ENCODE measurements at places on chromosomes 16 and 17.

GRCh38 chr17:44627513-44628242, 28.6 kb upstream of the MEIOC start:
- no peak for DNase-seq

GRCh38 chr16:10126686-10127085, 55.5 kb downstream of the GRIN2A start:
- DNase-seq, result peak; percentile 96

DNA sequence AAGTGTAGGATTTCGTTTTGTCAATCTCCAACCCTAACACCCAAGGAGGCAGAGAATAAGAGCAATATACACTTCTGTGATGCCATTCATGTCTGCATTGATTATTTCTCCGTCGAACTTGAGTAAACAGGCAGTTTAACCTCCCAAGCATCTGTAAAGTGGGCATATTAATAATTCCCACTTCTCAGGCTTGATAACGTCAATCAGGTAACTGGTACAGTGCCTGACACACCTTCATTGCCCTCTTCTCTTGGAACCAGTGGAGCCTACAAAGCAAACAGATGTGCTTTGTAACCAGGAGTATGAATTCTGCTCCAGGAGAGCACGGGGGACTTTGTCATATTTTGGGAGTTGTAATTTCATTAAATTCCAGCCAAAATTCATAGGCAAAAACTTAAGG, 32.5 kb upstream of the PLCG2 start:
- no peak for DNase-seq

GRCh38 chr16:50079397-50080140, 13.8 kb downstream of the HEATR3 start:
- no peak for DNase-seq

DNA sequence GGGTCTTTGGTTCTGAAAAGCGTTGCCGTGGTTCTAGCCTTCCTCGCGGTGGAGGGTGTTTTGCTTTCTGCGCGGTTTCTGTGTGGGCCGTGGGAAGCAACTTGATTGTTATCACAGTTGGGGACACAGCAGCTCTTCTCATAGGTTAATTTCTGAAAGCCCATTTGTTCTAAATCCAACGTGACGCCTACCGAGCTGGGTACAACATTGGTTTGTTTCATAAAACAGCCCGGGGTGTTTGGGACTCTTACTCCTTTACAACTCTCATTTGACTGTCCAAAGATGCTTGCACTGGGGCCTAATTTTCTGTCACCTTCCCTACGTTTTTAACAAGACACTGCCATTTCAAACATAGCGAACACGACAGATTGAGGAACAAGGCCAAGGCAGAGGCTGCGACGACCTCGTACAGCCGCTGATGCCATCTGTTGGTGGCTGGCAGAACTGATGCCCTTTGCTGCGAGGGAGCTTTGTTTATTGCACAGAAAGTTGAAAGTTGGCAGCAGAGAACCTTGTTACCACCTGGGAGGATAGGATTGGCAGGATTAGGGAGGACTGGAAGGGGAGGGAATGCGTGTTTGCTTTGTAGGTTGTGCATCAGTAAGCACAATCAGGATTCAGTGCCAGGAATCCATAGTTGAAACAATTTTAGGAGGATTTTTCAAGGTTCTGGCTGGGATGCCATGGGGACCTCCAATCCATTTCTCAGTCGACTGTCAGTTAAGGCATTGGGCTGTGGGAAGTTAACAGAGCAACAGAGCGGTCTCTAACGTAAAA, 98.3 kb downstream of the PITPNC1 start:
- peak; percentile 79 for DNase-seq

DNA sequence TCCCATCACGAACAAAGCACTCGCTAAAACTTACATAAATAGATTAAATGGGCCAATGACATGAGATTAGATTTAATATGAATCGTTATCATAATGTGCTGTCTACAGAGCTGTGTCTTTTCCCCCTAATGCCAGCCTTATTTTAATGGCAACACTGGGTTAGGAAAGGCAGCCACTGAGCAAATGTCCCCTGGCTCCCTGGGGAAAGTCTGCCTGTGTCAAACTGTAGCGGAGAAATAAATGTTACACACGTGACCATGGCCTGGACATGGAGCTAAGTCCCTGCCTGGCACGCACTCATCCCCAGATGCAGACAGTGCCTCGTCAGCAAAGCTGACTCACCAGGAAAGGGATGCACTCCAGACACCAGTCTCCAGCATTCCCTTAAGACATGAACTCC, 61.3 kb upstream of the SDK2 start:
- no peak for DNase-seq

- no peak for DNase-seq
These were observed 76.6 kb downstream of the BMERB1 start for GRCh38 chr16:15510992-15511391.

- no peak for DNase-seq
These were observed 282.5 kb upstream of the SALL1 start for GRCh38 chr16:51433599-51433998.

DNA sequence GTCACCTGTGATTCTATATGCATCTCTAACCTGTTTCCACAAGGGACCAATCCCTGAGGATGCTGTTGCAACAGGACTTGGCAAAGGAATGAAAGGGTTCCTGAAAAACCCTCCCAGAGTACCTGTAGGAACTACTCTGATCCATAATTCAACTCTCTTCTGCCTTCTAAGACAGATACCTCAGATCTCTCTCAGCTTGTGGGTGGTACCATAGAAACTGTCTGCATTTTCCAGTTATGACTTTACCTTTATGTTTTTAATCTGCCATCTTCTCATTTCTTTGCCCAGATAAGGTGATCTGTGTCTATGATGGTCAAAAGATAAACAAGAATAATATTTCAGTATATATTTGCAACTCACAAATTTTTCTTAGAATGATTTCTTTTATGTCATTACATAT, 65.1 kb downstream of the TMC6 start:
- DNase-seq, result no peak

GRCh38 chr16:4746991-4747574, 12.7 kb downstream of the DNAAF8 start:
- peak; percentile 33 for DNase-seq

DNA sequence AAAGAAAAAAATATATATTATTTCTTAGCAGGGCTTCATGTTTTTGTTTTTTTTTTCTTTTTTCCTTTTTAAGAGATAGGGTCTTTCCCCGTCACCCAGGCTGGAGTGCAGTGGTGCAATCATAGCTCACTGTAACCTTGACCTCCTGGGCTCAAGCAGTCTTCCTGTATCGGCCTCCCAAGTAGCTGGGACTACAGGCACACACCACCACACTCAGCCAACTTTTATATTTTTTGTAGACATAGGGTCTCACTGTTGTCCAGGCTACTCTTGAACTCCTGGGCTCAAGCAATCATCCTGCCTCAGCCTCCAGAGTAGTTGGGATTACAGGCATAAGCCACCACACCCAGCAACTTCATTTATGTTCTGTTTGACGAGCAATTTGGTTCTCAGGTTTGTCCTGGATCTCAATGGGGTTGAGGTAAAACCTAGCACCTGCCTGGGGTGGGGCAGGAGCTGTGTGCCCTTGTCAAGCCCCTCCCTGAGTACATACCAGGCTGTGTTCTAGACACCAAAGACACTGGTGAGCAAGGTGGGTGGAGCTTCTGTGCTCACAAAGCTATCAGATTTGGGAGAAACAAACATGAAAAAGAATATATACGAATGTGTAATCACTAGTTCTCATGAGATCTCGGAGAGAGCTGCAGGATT, 19.2 kb downstream of the GPT2 start:
- no peak for DNase-seq

GRCh38 chr17:37643869-37644268, 623 bp upstream of the DDX52 start:
- DNase-seq, result peak; percentile 48

DNA sequence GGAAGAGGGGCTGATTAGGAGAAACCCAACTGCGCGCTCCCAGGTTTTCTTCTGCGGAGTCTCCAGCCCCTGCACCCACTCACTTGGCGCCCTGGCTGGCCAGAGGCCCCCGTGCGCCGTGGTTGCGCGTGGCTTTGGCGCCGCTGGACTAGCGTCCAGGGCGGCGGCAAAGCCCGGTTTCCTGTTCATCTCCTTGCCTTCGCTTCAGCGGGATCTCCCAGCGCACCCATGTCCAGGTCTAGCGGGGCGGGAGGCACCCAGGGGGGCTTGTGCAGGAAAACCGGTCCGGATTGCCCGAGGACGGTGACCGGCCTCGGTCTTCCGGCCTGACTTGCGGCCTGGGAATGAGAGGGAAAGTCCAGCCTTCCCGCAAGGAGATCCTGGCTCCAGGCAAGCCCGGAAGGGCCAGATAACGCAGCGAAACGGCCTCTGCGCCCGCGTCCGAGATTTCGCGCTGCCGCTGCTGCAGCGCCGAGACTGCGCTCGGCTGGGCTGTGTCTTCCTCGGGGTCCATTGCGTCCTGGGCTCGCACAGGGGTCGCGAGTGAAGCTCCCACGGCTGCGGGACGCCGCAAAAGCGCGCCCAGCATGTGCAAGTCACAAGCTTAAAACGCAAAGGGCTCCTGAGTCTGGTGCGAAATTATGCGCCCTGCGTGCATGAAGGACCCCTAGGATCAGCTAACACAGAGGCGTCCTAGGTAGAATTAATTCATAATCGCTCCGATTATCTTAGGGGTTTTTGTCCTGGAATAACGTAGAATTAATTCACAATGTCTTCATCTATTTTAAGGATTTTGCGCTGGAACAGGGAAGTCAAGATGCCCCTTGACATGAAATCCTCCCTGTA, 5.7 kb downstream of the FOXF1 start:
- DNase-seq, result peak; percentile 56

Data from fibroblast of the aortic adventitia (primary cell).